ENCODE measurements at places on chromosomes 11 and 22.

DNA sequence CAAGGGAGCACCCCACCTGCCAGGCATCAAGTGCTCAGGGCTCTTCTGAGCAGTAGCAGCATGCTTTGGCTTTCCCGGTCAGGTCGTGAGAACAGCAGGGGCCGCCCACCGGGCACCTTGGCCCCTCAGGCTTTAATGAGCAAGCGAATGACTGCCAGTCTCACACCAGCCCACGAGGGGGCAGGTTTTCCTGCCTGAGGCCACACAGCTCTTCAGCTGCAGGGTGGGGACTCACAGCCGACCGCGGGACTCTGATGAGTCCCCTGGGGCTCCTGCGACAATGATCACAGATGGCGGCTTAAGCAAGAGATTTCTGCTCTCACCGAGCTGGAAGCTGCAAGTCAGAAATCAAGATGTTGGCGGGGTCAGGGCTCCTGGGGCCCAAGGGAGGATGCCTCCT lies 14.3 kb upstream of the FGF19 start:
- peak; percentile 24 for DNase-seq

DNA sequence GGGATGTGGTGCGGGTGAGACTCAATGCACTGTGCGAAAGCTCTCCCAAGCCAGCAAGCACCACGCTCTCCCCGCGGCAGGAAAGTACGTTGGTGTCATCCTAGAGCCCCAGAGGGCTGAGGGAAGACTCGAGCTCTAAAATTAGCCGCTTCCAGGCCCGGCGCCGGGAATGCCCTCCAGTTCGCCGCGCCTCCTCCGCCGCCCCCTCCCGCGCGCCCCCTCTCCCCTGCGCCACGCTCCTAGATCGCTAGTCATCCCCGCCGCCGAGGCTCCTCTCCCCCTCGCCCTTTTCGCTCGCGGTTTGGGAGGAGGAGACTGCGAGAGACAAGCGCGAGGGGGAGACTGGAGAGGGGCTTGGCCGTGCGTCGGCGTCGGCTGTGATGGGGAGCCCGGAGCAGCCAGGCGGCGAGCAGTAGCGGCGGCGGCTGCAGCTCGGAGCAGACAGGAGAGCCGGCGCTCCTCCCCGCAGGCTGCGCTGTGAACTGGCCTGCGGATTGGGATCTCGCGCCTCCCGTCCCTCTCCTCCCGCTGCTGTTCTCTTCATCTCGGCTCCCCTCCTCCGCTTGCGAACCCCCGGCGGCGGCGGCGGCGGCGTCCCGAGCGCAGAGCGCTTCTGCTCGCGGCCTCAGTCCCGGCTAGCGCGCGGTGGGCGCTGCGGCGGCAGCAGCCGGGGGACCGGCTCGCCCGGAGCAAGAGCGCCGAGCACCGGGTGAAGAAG lies at the start of gene FAT3:
Gene FAT3, plus strand, starts transcription at position 412 of the 718 bp plus-strand sequence. CDS start 127,295 bp downstream, outside the sequence.
- peak; percentile 33 for DNase-seq

GRCh38 chr11:73072935-73073481 lies 69.1 kb downstream of the FCHSD2 start:
- DNase-seq: no peak

DNA sequence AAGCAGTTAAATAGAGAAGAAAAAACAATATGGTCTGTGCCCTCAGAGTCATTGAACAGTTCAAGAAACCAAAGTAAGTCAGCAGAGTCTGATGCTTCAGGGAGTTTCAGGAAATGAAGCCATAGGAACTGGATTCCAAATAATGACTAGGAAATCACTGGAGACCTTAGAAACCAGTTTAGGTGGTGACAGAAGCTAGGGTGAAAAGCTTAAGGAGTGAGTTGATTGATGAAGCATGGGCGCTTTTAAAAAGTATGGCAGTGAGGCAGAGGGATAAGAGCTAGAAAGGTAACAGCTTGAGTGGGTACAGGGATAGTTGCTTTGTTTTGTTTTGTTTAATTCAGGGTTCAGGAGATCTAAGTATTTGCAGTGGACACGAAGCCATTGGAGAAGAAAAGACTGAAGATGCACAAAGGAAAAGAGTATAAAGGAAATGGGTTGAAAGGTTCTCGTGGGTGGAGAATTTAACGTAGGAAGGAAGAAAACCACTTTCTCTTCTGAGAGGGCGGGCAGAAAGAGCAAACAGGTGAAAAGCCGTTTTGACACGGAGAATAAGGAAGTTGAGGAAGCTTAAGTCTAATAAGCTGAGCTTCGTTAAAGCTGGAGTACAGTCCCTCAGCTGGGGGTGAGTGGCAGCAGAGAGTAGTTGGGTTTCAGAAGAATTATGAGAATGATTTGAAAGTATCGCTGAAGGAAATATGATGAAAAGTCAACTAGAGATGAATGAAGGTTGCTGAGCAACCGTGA lies 14.8 kb downstream of the SGSM3 start:
- DNase-seq: no peak

DNA sequence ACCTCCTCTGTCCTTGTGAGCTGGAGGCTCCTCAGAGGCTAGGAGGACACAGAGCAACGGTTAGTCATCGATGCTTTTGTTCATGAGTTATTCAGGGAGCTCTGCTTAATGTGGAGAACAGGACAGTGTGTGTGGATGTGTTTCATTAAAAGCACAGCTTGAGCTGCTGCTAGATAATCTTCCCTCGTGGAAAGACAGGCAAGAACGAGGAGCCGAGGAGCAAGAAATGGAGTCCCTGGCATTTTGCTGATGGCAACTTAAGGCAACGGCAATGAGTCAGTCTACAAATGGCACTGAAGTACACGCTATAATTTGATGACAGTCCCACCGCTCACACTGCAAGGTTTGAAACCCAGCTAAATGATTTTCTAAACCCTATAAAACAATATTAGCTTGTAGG lies 106.2 kb downstream of the IGLL1 start:
- no peak for DNase-seq

DNA sequence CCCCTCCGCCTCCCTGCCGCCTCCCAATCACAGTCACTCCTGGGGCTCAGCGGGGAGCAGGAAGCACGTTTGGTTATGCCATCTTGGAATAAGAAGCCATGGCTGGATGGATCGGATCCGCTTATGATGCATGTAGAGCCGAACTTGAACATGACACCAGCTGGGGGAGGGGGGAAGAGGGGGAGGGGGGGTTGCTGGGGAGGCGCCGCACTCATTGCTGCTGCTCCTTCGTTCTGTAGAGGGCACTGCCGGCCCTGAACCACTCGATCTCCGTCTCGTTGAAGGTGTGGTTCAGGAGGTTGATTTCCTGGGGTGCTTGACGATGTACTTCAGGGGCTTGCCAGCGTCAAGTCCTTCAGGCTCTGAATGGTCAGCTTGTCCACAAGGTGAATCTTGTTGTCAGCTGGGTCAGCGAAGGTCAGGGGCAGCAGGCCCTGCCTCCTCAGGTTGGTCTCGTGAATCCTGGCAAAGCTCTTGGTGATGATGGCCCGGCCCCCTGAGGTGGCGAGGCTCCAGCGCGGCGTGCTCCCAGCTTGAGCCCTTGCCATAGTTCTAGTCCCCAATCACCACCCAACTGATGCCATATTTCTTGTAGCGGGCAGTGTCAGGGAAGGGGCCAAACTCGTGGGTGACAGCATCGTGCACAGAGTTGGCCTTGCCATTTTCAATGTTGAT lies 476.9 kb upstream of the ISX start:
- DNase-seq: no peak

DNA sequence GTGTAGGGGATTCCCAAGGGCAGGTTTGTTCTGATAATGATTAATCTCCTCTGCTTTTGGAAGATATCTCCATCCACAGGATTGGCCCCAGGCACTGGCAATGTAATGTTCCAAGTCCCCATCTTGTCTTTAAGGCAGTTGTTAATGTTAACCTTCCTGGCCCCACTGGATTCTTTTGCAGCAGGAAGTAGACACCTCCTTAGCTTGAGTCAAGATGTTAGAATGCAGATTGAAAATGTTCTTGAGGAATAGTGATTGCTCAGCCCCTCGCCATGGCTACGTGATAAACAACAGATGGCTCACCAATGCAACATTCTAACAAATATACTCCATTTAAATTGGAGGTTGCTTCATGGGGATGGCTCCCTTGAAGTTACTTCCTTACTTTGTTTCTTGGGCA lies 7.3 kb downstream of the HEPHL1 start:
- no peak for DNase-seq

DNA sequence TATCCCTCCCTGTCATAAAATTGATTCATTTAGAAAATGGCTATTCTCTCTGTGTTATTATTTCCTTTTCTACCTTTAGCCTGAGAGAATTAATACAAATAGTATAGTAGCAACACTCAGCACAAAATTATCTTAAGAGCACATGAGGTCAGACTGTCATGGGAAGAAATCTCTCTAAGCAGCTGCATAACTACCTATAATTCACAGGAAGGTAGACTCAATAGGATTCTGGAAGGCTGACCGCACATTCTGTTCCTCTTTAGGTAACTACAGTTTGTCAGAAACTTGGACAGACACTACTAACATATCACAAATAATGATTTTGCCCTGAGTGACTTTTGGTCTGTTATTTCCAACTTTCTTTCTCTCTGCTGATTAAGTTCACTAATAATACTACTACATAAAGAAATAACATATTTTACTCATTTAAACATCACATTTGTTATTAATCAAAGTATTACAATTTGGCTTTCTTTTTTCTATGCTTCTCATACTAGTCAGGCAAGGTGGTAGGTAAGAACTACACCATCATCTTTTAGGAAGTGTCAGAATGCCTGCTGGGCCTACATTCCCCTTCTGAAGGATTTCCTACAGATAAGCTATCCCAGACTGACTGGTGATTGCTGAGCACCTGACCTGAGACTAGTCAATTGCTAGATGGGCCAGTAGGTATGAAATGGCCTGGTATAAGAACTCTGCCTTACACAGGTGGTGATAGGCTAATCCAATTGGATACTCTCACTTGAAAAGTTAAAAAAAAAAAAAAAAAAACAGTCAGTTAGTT lies 325.1 kb downstream of the DLG2 start:
- no peak for DNase-seq

DNA sequence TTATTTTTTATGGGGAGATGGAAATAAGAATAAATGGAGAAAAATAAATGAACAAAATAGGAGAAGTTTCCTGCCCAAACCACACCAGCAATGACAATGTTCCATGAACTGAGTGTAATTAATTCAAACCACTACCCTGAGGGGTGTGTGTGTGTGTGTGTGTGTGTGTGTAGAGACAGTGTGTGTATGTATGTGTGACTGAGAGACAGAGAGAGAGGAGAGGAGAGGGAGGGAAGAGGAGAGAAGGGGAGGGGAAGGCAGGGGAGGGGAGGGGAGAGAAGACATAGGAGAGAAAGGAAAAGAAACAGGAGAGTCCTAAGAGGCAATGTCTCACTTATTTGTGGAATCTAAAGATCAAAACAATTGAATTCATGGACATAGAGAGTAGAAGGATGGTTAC lies 65.0 kb upstream of the POU2AF1 start:
- no peak for DNase-seq

All from skin of body (tissue), 3 donors.